Kidney tubule cell (primary cell): ENCODE measurements at places on chromosomes 12 and 14.
A peak's percentile ranks its signal among the peaks of the same experiment; 100 is the strongest.

DNA sequence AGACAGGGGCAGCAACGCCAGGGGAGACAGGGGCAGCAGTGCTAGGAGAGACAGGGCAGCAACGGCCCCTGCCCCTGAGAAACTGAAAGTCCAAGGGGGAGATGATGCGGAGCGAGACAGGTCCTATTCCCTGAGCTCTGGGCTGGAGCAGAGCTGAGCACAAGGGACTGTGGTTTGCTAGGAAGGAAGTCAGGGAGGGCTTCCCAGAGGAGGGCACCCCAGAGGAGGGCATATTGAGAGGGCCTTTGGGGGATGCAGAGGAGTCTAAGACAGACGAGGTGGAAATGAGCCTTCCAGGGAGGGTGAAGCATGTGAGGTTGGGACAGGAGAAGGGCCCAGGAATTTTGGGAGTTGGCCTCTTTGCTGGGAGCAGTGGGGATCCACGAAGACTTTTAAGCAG is 52.1 kb upstream of the BEGAIN start:
- no peak for DNase-seq

DNA sequence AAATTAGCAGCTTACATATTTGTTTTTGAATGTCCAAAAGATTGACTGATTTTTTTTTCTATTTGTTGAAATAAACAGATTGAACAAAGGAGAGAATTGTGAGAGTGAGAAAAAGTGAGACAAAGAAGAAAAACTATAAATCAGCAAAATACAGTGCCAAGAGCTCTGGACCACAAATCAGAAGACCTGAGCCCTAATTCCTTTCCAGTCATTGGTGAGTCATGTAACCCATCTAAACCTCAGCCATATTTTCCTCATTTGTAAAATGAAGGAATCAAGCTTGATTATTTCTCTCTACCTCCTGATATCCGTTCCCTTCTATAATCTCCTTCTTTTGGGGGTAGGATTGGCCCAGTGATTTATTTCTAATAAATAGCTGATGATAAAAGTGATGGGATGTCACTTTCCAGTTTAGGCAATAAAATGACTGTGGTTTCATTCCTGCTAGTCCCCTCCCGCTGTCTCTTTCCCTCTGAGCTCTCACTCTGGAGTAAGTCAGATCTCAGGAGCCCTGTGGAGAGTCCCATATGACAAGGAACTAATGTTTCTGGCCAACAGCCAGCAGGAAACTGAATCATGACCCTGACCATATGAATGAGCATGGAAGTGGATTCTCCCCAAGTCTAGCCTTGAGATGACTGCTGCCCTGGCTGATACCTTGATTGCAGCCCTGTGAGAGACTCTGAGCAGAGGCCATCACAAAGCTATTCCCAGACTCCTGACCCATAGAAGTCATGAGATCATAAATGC is 218.9 kb downstream of the ACSS3 start:
- peak; percentile 91 for DNase-seq

DNA sequence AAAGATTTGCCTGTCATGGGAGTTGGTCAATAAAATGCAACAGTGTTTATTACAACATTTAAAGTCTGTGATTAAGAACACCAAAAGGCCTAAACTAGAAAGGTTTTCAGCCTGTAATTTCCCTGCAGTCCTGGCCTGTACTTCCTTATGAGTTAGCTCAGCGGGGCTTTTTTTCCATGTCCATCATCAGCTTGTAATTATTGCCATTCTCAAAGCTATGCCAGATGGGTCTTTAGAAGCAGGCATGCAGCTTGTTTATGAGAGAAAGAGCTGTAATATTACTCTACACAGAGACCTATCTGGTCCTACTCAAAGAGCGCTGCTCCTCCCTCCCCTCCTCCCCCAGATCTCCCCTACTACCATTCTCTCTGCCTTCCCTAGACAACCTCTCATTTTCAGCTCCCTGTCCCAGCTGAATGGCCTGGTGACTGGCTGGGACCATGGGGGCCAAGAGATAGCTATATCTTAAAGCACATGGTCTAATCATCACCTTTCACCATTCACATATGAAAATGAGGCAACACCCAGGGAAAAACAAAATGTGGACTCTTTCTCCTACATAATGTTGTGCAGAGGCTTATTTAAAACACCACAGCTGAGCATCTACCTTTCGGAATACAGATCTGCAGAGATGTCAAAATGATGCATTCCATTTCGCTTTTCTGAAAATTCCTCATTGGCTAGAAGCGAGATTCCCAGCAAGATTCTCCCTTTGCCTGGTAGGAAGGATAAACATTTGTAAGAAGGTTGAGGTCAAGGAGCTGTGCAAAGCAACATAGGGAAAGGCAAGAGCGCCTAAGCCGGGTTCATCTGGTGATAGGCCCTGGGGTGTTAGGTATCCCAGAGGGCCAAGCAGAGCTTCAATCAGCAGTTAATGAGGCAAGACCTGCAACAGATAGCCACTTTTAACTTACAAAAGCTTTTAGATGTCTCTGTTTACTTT is 209.7 kb upstream of the CDKN3 start:
- no peak for DNase-seq

GRCh38 chr12:20314328-20314727 is 54.0 kb upstream of the PDE3A start:
- DNase-seq = no peak

DNA sequence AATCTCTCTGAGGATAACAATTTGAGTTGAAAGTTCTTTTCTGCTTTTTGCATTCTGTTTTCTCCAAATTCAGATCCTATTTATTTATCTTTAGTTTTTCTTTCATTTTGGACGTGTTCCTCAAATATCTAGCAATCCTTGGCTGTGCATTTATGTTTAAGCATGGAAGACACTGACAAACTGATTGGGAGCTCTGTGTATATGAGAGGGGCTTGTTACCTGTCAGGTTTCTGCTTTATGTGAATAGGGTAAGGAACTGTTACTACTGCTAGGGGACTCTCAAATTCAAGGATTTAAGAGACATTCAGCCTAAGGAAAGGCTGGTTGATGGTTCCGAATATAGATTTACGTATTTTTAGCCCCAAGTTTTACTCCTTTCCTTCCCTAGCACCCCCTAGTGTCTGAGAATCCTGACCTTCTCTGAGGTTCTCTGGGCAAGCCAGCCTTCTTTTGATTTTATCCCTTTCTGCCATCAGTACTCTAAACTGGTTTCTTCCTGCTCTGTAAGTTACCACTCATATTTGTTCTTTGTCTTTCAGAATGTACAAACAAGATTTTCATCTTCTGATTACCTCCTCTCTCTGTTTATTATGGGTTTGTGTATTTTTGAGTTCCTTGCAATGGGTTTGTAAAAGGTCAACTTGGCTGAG is 30.5 kb downstream of the YLPM1 start:
- DNase-seq = no peak
